ENCODE measurements at places on chromosomes 16 and 17. TPM values are rescaled to one million over a fixed set of nuclear protein-coding genes. Genes with fewer than 3 reads are reported as not detected.
A peak's percentile ranks its signal among the peaks of the same experiment; 100 is the strongest.

P2RX5 gene
- 4.7 TPM for polyA plus RNA-seq

KRTAP4-6 gene
- polyA plus RNA-seq: not detected

CORO1A gene
- 419 TPM for polyA plus RNA-seq

RPUSD1 gene
- 21.8 TPM for polyA plus RNA-seq

C17orf75 gene
- polyA plus RNA-seq: 8.5 TPM

PYDC1 gene
- polyA plus RNA-seq: not detected

CEP112 gene
- polyA plus RNA-seq: 5.9 TPM

AGRP gene
- polyA plus RNA-seq: 8.3 TPM

DNA sequence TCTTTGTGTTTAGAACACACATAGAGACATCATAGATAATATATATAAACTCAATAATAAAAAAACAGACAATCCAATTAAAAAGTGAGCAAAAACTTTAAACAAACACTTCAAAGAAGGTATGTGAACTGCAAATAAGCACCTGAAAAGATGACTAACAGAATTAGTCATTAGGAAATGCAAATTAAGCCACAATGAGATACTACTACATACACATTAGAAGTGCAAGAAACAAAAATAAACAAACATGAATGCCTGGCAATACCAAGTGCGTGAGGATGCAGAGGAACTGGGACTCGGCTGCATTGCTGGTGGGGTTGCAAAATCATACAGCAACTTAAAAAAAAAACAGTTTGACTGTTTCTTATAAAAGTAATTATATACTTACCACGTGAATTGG is 799.0 kb downstream of the KCNJ2 start:
- H3K4me3 ChIP-seq: no peak overlapping the region
- H3K27me3 ChIP-seq: no peaks in the 10 kb centered on the region

DNA sequence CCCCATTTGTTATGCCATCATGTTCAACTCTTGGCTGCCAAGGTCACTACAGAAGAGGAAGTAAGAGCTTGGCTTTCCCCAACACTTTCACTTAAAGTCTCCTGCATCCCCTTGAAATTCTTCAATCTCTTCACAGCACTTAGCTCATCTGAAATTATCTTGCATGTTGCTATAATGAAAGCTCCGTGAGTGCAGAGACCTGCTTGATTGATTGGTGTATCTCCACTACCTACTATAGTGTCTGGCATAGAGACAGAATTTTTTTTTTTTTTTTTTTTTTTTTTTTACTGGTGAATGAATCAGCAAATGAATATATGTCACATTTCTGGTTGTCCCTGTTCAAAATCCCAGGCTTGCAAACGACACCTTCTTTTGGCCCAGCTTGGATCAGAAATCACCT is 1.9 kb upstream of the SDR42E1 start:
- peaks cover 4% of the 10 kb centered on the region for H3K27me3 ChIP-seq
- H3K36me3 ChIP-seq: no peaks in the 10 kb centered on the region
- no peak overlapping the region for H3K27ac ChIP-seq
- DNase-seq: no peak
- no peak overlapping the region for H3K4me3 ChIP-seq
- H3K4me1 ChIP-seq: no peaks in the 10 kb centered on the region

- peak overlapping the region; percentile 32 for H3K27ac ChIP-seq
- no peaks in the 10 kb centered on the region for H3K4me1 ChIP-seq
- H3K36me3 ChIP-seq: no peaks in the 10 kb centered on the region
- H3K4me3 ChIP-seq: no peak overlapping the region
- no peaks in the 10 kb centered on the region for H3K27me3 ChIP-seq
Observed at GRCh38 chr16:4947722-4948503, 10.2 kb upstream of the SEC14L5 start.

GRCh38 chr17:17719199-17719940 is 38.1 kb downstream of the RAI1 start:
- no peaks in the 10 kb centered on the region for H3K36me3 ChIP-seq
- DNase-seq: no peak
- H3K27me3 ChIP-seq: no peaks in the 10 kb centered on the region
- peaks cover 16% of the 10 kb centered on the region for H3K4me1 ChIP-seq
- H3K27ac ChIP-seq: peak overlapping the region; percentile 8

DNA sequence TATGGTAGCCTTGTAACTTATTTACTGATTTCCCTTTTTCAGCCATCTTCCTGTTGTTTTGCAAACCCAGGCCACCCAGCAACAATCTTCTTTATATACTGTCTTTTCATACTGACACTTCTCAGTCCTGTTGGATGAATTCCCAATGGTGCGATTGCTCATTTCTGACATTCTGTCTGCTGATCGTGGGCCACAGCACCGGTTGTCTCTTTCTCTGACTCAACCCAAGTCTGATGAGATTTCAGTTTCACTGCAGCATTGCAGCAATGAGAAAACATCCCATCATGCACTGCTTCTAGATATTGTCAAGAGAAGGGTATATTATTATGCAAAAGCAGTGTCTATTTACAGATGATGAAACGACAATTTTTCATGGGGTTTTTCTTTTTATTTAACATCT is 349.2 kb upstream of the HSBP1 start:
- H3K27ac ChIP-seq: no peak overlapping the region
- no peaks in the 10 kb centered on the region for H3K36me3 ChIP-seq
- H3K27me3 ChIP-seq: no peaks in the 10 kb centered on the region

- H3K27me3 ChIP-seq: no peaks in the 10 kb centered on the region
- peak; percentile 26 for DNase-seq
- H3K27ac ChIP-seq: no peak within 1 kb of the TSS
- H3K4me1 ChIP-seq: peaks cover 2% of the 10 kb centered on the region
Observed at GRCh38 chr17:3557768-3558583, at the start of gene TRPV3. Gene TRPV3, minus strand, starts transcription at chr17:3557812. Its CDS starts 2,962 bp downstream, at chr17:3554850.

GRCh38 chr16:65908568-65908967 is 457.9 kb upstream of the CDH5 start:
- DNase-seq: no peak
- no peaks in the 10 kb centered on the region for H3K4me1 ChIP-seq
- H3K27ac ChIP-seq: no peak overlapping the region
- no peaks in the 10 kb centered on the region for H3K36me3 ChIP-seq
- H3K4me3 ChIP-seq: no peak overlapping the region
- no peaks in the 10 kb centered on the region for H3K27me3 ChIP-seq

DNA sequence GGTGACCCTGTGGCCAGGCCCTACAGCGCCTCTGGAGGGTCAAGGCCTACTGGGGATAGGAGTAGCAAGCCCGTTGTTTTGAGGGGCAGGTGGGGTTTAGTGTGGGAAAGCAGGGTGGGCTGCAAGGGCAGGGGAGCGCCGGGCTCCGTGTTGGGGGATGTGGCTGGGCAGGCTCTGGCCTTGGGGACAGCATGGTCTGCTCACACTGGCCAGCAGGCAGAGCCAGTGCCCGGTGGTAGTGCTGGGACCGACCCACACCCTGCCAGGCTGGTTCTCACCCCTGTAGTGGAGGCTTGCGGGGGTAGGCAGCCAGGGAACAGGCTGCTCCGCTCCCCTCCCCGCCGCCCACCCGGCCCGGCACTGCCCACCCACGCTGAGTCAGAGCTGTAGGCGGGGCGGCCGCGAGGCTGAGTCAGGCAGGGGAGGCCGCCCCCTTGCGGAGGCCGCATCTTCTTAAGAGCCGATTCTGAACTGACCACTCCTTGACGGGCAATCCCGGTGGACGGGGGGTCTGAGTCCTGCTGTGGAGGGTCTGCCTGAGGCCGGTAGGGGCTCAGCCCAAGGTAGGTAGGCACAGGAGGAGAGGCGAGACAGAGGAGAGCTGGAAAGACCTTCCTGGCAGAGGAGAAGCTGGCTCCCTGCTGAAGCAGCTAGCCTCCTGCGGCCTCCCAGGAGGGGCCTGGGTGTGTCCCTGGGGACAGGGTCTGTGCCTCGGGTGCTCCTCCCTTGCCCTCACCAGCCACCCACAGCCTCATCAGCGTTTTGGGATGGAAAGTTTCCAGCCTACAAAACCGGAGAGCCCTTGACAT is 62.4 kb downstream of the BAIAP2 start:
- no peaks in the 10 kb centered on the region for H3K4me1 ChIP-seq
- no peak overlapping the region for H3K4me3 ChIP-seq
- H3K36me3 ChIP-seq: no peaks in the 10 kb centered on the region
- H3K27me3 ChIP-seq: no peaks in the 10 kb centered on the region
